Epithelial cell of proximal tubule (primary cell): ENCODE measurements at places on chromosomes 11 and 22. TPM values are rescaled to one million over a fixed set of nuclear protein-coding genes. Genes with fewer than 3 reads are reported as not detected.

The MLC1 gene
- not detected in 2 replicates for total RNA-seq

The ETS1 gene
- total RNA-seq = 76.5 and 84.0 TPM in 2 replicates

The TMPRSS6 gene
- not detected in 2 replicates for total RNA-seq

The ELP4 gene
- 16.7 and 19.1 TPM in 2 replicates for total RNA-seq

The CRYBB2 gene
- 0.14 TPM in 1 of 2 replicates, not detected in the other for total RNA-seq

The LRFN4 gene
- total RNA-seq = 37.9 and 50.5 TPM in 2 replicates

The BAIAP2L2 gene
- 5.4 and 6.5 TPM in 2 replicates for total RNA-seq

The TMEM191C gene
- 1.8 and 3.8 TPM in 2 replicates for total RNA-seq

The DNAJC4 gene
- total RNA-seq = 12.5 and 17.6 TPM in 2 replicates

The PRSS23 gene
- 64.2 and 77.2 TPM in 2 replicates for total RNA-seq

The HEPHL1 gene
- total RNA-seq = not detected in 2 replicates

The FJX1 gene
- 52.1 and 78.4 TPM in 2 replicates for total RNA-seq

The PTGDR2 gene
- 0.29 TPM in 1 of 2 replicates, not detected in the other for total RNA-seq

The SHANK2 gene
- total RNA-seq = 9.5 and 10.9 TPM in 2 replicates

The CRACR2B gene
- 21.0 and 55.7 TPM in 2 replicates for total RNA-seq

The MAPK8IP2 gene
- total RNA-seq = 0.23 and 0.43 TPM in 2 replicates

The USH1C gene
- total RNA-seq = 1.1 TPM in 1 of 2 replicates, not detected in the other

The KCNJ11 gene
- total RNA-seq = 0.22 and 0.63 TPM in 2 replicates

The MAJIN gene
- not detected in 2 replicates for total RNA-seq

The EMID1 gene
- total RNA-seq = 0.17 and 0.22 TPM in 2 replicates

The PHLDA2 gene
- 63.1 and 97.2 TPM in 2 replicates for total RNA-seq

The APOBEC3B gene
- total RNA-seq = 67.3 and 68.1 TPM in 2 replicates

The BMAL1 gene
- total RNA-seq = 8.5 and 10.3 TPM in 2 replicates

The DMC1 gene
- total RNA-seq = 4.4 and 6.3 TPM in 2 replicates

The NRIP3 gene
- total RNA-seq = 14.5 and 22.8 TPM in 2 replicates

The MUC5B gene
- total RNA-seq = not detected in 2 replicates

The MRGPRX4 gene
- total RNA-seq = not detected in 2 replicates

The OR5D18 gene
- total RNA-seq = not detected in 2 replicates

The RBX1 gene
- total RNA-seq = 88.5 and 109 TPM in 2 replicates

The SHISA8 gene
- not detected in 2 replicates for total RNA-seq

The POLR3H gene
- 9.5 and 17.0 TPM in 2 replicates for total RNA-seq
